ENCODE measurements at places on chromosomes 5 and 9.

GRCh38 chr5:65924366-65925043 is 1.9 kb upstream of the ERBIN start:
- no peak for DNase-seq

- no peak for DNase-seq
Measured at GRCh38 chr5:95822542-95823181, at the start of gene GLRX. Gene GLRX (minus strand): TSS chr5:95822726. CDS start chr5:95822662, 64 bp downstream.

DNA sequence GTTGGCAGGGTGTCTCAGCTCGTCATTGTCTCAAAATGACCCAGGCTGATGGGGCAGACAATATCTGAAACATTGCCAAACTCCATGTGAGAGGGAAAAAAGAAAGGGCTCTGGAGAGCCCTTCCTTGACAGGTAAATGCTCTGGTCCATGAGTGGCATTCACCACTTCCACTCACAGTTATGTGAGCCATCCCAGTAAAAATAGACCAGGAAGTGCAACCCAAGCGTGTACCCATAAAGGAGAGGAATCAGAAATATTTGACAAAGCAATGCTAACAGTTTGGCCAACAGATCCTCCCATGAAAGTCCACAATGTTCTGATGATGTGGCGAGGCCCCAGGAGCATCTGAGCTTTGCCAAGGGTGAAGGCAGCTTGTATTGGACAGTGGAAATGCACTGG is 49.4 kb downstream of the ASTN2 start:
- no peak for DNase-seq

- DNase-seq = no peak
Measured at GRCh38 chr9:136584934-136585333, 39.1 kb upstream of the NOTCH1 start.

GRCh38 chr5:156378159-156378558 is 51.2 kb downstream of the SGCD start:
- no peak for DNase-seq

DNA sequence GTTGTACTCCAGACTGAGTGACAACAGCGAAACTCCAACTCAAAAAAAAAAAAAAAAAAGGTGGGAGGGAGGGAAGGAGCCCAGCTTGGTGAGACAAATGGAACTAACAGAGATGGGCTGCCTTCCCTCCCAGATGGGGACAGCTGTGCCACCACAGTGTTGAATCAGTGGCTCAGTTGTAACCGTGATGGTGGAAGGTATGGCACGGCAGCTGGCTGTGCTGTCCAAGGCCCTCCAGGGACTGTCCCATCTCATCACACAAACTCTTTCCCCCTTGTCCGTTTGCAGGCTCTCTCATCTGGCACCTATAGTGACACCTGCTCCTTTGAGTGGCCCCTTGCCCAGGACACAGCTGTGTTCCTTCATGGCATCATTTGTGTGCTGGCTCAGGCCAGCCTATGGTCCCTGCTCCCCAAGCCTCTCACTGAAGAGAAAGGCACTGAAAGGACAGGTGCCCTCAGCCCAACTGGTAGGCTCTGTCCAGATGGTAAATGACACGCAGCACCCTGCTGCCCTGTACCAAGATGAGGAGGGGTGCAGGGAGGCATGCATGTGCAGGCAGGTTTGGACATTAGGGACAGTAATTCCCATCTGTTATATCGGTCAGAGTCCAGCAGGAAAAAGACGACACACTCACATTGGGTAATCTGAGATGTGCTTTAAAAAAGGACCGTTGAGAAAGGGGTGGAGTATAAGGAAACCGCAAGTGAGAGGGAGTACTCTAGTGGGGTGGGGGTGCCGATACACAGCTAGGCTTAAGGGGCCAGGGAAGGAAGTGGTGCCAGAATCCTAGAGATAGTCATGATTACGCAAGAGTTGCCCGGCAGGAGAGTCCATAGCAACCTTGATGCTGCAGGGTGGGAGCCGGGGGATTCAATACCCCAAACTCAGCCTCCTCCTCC is 4.3 kb downstream of the SMIM33 start:
- DNase-seq = no peak

DNA sequence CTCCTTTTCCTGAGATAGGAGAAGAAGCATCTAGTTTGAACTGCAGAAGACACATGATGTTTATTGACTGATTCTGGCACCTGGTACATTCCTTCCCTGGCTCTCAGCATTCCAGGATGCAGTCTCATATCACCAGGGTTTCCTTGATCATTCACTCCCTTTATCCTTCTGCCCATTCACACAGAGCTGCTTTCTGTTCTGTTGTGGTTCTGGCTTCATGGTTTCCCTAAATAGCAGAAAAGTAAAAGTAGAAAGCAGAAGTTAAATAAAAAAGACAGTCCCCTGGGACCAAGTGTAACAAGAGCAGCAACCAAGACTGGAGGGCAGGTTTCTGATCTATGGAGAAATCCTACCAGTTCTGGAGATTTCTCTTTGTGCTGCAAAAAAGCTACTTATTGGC is 3.2 kb downstream of the IFNA8 start:
- DNase-seq = no peak

- DNase-seq = no peak
Measured at GRCh38 chr9:98074115-98074990, 17.8 kb downstream of the NANS start.

DNA sequence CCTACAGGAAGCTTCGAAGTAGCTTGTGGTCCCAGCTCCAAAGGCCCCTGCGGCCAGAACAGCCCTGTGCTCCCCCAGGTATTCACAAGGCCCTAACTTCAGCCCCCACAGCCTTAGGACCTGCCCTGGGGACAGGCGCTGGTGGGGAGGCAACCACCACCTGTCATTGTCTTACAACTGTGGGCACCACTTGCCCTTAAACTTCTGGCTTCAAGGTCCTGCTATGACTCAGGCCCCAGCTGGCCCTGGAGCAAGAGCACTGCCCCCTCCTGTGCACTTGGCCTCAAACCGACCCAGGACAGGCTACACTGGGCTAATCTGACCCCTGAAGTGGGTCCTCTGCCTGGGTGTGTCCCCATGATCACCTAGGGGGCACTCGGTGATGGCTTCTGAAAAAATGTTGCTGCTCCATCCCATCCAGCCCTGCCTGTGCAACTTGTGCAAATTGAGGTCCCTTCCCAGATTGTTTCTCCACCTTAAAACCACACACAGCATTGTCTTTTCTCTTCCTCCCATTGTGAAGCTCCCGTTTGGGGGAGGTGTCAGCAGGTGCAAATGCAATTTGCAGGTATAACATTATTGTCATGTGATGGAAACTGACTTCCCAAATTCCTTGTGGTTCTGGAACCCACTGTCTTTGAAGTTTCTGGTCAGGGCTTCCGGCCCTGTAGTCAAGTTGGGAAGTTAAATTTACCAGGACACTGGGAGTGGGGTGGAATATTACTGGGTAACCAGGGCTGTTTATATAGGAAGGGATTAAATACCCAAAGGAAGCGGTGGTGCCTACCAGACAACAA is 1.1 kb upstream of the PROB1 start:
- no peak for DNase-seq

GRCh38 chr5:157912621-157913325 is 53.8 kb upstream of the CLINT1 start:
- no peak for DNase-seq

- DNase-seq = no peak
Measured at GRCh38 chr5:159071382-159071781, 28.3 kb downstream of the EBF1 start.
